Osteoblast (primary cell): ENCODE measurements at places on chromosomes 7 and 10. TPM values are rescaled to one million over a fixed set of nuclear protein-coding genes. Genes with fewer than 3 reads are reported as not detected.

The PLCE1 gene
- total RNA-seq, result 6.2 and 7.7 TPM in 2 replicates

The TAS2R41 gene
- total RNA-seq, result not detected in 2 replicates

The CUBN gene
- total RNA-seq, result 0.88 and 1.1 TPM in 2 replicates

DNA sequence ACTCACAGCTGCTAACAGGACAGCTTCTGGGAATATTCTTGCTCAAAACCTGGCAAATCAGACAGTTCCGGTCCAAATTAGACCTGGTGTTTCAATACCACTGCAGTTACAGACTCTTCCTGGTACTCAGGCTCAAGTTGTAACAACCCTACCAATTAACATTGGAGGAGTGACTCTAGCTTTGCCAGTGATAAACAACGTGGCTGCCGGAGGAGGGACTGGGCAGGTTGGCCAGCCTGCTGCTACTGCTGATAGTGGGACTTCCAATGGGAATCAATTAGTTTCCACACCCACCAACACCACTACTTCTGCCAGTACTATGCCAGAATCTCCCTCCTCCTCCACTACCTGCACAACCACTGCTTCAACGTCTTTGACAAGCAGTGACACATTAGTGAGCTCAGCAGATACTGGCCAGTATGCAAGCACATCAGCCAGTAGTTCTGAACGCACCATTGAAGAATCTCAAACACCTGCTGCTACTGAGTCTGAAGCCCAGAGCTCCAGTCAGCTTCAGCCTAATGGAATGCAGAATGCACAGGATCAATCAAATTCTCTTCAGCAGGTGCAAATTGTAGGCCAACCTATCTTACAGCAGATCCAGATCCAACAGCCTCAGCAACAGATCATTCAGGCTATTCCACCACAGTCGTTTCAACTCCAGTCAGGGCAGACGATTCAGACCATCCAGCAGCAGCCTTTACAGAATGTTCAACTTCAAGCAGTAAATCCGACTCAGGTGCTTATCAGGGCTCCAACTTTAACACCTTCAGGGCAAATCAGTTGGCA, 2.1 kb downstream of the SP4 start:
- peak; percentile 54 for DNase-seq

DNA sequence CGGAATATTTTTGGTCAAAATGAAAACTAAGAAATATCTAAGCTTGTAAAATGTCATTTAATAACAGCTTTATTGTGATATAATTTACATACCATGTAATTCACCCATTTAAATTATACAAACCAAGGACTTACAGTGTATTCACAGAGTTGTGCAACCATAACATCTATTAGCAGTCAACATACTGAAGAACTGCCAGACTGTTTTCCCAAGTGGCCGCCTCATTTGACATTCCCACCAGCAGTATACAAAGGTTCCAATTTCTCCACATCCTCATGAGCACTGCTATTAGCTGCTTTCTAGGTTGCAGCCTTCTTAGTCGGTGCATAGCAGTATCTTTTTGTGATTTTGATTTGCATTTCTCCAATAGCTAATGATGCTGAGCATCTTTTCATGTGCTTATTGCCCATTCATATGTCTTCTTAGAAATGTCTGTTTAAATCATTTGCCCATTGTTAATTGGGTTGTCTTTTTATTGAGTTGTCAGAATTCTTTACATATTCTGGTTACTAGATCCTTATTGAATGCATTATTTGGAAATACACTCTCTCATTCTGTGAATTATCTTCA, 153.0 kb upstream of the FGFR2 start:
- DNase-seq, result no peak

DNA sequence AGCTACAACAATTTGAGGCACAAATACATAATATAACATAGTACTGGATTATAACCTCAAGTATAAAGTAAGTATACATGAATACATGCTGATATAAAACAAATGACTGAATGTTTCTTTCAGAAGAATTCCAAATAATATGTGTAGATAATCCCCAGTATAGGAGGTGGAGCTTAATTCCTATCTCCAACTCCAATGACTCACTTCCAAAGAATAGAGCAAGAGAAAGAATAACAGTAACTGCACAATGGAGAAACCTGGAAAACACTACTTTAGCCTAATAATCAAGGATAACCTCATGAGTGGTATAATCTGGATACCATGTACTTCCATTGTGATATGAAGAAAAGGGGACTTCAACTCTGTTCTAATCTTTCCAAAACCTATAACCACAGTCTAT, 13.7 kb upstream of the SEMA3C start:
- no peak for DNase-seq

- DNase-seq, result no peak
Observed at GRCh38 chr7:101823096-101823495, 5.7 kb downstream of the CUX1 start.

- DNase-seq, result no peak
Observed at GRCh38 chr7:23594879-23595604, 2.1 kb upstream of the CCDC126 start.

- no peak for DNase-seq
Observed at GRCh38 chr7:132367795-132368194, 208.5 kb downstream of the PLXNA4 start.

DNA sequence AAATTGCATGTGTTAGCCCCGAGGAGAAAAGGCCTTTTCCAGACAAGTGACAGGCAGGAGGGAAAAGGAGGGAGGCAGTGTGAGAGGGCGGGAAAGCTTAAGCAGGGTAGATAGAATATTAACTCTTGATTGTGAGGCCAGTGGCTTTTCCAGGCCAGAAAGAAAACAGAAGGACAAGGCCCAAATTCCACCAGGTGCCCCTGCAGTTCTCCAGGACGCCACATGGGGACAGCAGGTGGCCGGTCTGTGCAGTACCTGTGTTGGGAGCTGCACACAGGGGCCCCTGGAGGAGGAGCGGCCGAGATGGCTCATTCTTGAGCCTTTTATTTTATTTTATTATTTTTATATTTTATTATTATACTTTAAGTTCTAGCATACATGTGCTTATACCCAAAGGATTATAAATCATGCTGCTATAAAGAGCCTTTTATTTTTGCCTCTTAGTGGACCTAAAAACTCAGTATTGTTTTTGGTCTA, 141.3 kb upstream of the KLF14 start:
- peak; percentile 74 for DNase-seq

DNA sequence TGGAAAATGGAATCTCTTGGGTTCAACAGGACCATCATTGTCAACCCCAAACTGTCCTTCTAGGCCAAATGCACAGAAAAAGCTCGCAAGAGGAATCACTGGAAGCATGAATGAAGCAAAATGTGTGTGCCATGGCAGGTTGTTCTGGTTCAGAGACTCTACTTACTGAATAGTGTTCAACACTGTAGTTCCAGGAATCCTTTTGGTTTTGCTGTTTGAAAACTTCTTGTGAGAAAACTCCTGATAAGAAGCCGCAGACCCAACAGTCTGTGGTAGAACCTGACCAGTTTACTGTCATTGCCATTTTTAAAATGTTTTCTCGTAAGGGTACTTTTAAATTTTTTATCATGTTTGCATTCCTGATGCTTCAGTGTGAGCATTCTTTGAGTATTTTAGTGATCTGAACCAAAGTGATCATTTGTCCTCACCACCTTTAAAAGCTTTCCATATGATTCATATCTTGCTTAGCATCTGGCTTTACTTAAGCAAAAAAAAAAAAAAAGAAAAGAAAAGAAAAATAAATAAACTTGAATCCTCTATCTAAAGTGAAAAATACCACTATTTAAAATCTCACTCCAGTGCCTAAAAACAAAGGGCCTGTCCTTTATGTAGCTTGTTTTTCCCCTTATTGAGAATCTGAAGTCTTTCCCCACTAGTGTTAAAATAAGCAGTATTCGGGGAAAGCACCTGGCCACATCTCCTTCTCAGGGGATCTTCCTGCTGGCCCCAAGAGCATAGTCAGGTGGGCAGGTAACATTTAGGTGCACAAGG, 92.4 kb downstream of the WNT2 start:
- DNase-seq, result no peak

- no peak for DNase-seq
Observed at GRCh38 chr10:121594623-121595350, 3.5 kb downstream of the FGFR2 start.

DNA sequence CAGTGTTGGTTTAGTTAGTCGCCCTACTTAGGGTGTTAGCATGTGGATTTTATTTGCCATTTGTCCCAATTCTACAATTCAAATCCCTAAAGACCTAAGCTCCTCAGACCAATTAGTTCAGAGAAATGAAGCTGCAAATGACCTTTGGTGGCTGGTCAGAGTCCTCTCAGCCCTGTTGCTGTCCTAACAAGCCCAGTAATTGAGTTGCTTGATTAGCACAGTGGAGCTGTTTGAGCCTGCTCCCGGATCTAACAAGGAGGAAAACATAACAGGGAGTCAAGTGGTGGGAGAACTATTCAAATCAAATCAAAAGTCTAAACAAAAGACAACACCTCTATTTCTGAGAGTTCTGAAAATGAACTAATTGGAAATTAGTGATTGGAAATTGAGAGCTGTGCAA, 22.1 kb downstream of the ZDHHC6 start:
- DNase-seq, result no peak

GRCh38 chr10:122515022-122515424, 45.5 kb upstream of the DMBT1 start:
- DNase-seq, result peak; percentile 70

DNA sequence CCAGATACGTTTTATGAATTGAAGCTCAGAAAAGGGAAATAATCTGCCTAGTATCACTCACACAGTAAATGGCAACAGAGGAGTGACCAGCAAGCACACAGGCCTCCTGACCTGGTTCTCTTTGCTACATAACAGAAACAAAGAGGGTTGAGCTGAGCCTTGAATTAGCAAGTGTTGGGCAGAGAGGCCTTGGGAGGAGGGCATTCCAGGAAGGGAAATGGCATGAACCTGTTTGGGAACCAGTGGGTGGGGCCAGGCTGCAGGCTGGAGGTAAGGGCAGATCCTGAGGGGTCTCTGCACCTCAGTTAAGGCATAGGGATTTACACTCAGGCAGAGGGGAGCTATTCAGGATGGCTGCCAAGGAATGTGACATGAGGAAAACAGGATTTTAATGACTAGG, 24.8 kb upstream of the CYCS start:
- DNase-seq, result no peak

DNA sequence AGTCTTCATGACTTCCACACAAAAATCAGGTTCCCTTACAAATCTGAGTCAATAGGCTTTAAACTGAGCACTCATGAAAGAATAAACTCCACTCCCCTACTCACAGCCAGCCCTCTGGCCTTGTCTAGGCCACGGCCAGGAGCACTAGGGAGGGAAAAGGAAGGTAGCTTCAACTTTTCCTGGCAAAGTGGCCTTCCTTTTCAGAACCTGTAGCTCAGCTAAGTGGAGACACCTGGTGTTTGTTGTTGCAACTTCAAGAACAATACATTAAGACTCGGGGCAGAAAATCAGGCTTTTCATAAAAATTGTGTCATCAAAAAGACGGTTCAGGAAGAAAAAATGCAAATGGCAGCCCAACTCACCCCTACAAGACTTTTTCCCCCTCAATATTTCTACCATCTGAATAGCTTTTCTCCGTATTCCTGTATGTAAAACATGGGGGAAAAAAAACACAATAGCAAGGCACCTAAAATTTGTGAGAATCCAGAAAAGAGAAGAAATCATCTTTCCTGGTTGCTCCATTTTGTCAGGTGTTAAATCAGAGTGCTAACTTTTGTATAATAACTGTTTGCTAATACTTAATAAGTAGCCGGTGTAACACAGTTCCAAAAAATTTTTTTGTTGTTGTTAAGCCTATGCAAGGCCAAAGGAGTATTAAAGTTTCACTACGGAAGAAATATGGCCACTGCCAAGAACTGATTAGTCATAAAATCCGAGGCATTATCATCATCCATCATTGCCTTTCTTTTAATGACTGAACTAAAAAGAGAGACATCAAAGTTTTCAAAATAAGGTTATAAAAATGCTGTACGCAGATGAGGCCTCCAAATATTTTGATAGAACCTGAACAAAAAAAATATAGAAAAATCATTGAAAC, 66.2 kb upstream of the ARID5B start:
- peak; percentile 30 for DNase-seq

DNA sequence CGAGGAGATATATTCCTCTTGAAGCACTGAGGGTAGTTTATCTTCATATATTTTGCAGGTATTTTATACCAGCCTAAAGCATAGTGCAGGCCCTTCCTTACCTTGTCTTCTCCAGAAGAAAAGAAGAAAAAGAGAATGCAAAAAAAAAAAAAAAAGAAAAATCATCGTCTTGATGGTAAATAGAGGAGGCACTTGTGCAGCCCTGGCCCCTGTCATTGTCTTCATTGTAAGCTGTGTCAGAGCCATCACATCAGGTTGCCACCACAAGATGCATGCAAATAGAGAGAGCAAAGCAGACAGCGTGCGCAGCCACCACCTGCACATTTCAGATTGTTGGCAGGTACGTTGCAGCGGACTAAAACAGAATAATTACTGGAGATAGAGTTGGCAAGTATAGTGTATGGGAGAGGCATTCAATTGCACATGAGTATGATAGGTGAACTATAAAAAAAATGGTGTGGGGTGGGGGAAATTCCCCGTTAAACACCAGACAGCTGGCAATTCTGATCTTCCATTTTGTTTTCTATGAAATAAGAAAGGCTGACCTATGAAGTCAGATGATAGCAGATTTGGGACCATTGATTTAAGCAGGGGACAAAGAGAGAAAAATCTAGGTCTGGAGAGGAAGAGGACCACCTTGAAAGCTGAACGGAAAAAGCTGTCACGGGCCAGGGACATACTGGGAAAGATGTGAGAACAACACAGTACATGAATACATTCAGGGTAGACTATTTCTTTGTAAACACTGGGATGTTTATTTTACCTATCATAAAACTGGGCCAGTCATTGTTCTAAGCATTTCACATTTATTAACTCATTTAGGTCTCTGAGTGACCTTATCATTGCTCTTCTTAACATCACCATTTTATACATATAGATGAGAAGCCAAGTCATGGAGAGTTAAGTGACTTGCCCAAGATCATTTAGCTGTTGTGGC, 306.3 kb upstream of the SP8 start:
- DNase-seq, result no peak

- no peak for DNase-seq
Observed at GRCh38 chr7:41760293-41760692, 57.4 kb upstream of the INHBA start.
